Activated naive CD8-positive, alpha-beta T cell treated with anti-CD3 and anti-CD28 coated beads, Interleukin-2, amount 10 ng/mL, durations not matched to agents 7 days and 5 days (primary cell): ENCODE measurements at places on chromosomes 2 and 18. TPM values are rescaled to one million over a fixed set of nuclear protein-coding genes. Genes with fewer than 3 reads are reported as not detected.

DNA sequence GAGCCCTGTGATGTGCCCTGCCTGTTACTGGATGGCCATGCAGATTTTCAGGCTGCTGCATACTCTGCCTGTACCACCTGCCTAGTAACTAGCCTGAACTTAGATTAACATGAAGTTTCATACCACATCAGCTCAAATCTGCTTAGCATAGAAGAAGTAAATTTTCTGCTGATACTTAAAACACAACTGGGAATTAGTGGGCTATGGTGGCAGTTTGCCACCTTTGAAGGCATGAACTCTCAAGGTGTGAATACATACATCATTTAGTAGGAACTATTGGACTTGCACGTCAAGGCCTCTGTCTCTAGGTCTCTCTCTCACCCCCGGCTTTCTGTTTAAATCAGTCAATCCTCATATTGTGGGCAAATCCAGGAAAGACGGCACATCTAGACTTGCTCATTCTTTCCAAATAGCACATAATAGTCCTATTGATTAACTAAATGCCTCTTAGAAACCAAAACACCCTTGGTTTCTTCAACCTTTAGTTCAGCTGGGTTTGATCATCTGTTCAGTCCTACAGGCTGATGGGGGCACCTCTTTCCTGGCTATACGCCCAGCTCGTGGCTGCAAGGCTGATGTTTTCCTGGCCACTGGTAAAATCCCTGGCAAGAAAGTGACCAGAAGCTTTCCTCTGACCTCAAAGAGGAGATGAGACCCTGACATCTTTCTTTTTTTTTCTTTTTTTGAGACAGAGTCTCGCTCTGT is 58.4 kb downstream of the ALPK2 start:
- no peak for DNase-seq

Gene COL6A3
- total RNA-seq = 0.19 TPM

DNA sequence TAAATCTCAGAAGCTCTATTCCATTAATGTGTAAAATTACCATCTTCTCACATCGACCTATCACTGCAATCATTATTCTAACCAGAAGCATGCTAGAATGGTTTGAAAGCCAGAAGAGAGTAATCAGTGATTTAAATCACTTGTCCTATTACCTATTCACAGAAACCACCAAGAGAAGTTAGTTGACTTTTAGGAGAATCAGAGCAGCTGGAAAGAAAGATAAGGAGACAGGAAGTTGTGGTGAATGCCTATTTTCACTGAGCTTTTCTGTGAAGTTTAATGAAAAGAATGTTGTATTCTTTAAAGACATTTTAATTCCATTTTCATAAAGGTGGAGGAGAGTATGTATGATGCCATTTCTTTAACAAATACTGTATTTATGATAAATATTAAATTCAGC is 352.6 kb upstream of the CRIM1 start:
- DNase-seq = no peak

DNA sequence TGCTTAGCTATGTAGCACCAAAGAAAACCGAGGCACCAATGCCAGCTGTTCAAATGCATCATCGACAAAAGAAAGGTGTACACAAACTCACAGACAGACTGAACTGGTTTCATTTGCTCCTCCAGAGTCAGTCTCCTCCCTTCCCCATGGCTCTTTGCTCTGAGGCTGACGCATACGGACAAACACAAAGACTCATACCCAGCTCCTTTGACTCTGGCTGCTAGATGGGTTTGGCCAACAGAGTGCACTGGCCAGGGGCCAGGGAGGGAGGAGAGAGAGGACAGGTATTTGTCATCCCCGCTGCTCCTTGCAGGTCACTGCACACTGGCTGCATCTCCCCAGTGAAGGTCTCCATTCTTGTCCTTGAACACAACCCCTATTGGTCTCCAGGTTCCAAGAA is 40.7 kb downstream of the DNER start:
- DNase-seq = no peak

GRCh38 chr2:101153787-101154186 is 2.6 kb upstream of the TBC1D8 start:
- no peak for DNase-seq

DNA sequence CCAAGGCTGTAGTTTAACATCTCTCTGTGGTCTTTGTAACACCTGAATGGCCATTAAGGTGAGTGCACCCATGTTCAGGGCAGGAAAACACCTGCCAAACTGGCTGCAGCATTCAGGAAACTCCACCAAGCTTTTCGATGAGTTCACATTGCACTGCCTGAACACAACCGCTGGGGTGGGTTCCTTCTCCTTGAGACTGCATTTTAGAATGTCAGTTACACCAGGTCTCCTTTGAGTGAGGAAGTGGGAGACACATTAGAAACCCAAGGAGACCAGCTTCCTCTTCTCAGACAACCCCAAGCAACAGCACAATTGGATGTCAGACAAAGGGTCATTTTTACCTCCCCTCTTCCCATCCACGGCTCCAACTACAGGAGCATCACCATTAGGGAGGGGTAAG is 35.2 kb downstream of the CYRIA start:
- DNase-seq = no peak

DNA sequence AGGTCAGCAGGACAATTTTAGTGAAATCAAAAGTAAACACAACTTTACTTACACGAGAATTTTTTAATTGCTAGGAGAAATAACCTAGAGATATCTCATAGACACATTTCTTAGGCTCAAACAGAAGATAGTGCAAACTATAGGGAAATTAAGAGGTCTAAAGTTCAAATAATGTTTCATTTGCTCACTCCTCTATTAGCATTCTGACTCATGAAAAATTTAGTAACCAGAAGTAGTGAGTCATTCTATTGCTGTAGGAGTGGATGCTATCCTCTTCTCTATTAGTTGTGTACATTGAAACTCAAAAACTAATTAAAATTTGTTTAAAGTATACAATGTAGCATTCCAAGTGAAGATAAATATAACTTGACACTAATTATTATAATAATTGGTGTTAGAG is 908.3 kb upstream of the TMEFF2 start:
- DNase-seq = no peak

- no peak for DNase-seq
These were observed 43.1 kb upstream of the CWC22 start for GRCh38 chr2:180050246-180050645.

GRCh38 chr2:98355881-98356280 is 9.6 kb downstream of the CNGA3 start:
- no peak for DNase-seq

Gene TUBB8B
- not detected for total RNA-seq

Gene MAP3K19
- not detected for total RNA-seq
